ENCODE measurements at places on chromosomes 13 and 19.
A peak's percentile ranks its signal among the peaks of the same experiment; 100 is the strongest.

GRCh38 chr19:50190439-50190891 is 13.0 kb upstream of the MYH14 start:
- DNase-seq, result no peak

- no peak for DNase-seq
Measured at GRCh38 chr13:94431574-94431973, 47.9 kb downstream of the DCT start.

GRCh38 chr19:5594521-5594950 is 26.8 kb upstream of the TINCR start:
- no peak for DNase-seq

GRCh38 chr13:19179916-19180315 is 1.7 kb downstream of the TUBA3C start:
- no peak for DNase-seq

GRCh38 chr13:109642358-109642757 is 144.0 kb downstream of the IRS2 start:
- DNase-seq, result no peak

DNA sequence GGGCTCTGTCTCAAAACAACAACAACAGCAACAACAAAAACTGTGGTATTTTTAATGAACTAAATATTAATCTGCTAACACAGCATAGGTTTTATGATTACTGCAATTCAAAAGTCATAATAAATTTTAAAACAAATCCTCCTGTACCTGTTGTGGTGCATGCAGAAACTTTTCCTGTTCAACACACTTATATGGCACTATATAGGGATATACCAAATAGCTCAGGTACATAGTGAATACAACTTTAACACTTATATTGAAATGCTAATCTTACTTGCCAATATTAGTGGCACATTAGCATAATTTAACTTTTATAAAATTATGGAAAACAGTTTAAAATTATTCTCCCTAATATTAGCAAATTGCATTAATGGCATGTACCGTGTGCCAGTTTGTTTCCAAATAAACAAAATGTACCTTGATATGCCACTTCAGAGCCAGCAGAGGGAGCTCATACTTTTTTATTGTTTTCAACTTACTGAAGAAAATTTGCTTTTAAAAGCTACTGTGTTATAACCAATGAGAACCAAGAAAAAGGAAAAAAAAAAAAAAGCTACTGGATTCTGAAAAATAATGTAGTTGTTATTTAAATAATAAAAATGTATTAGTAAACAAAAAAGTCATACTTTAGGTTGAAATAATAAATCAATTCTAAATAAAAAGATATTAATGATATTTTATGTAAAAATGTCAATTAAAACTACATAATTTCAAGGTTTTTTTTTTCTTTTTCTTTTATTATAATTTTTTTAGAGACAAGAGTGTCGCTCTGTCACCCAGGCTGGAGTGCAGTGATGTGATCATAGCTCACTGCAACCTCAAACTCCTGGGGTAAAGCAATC is 18.0 kb upstream of the RBM26 start:
- no peak for DNase-seq

DNA sequence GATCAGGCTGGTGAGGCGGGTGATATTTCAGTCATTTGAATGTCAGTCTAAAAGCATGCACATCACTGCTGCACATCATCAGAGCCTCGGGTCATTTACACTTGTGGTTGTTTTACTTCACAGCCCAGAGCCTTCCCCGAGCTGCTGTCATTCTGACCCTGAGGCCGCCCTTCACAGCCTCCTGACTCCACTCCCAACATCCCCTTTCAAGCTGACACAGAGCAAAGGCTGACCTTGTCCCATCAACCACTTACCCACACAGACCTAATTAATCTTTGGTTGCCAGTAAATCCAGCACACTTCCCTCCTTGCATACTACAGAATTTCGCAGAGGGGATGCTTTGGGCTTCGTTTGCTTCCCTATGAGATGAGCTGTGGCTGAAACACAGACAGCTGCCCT is 528.1 kb downstream of the DIAPH3 start:
- no peak for DNase-seq

DNA sequence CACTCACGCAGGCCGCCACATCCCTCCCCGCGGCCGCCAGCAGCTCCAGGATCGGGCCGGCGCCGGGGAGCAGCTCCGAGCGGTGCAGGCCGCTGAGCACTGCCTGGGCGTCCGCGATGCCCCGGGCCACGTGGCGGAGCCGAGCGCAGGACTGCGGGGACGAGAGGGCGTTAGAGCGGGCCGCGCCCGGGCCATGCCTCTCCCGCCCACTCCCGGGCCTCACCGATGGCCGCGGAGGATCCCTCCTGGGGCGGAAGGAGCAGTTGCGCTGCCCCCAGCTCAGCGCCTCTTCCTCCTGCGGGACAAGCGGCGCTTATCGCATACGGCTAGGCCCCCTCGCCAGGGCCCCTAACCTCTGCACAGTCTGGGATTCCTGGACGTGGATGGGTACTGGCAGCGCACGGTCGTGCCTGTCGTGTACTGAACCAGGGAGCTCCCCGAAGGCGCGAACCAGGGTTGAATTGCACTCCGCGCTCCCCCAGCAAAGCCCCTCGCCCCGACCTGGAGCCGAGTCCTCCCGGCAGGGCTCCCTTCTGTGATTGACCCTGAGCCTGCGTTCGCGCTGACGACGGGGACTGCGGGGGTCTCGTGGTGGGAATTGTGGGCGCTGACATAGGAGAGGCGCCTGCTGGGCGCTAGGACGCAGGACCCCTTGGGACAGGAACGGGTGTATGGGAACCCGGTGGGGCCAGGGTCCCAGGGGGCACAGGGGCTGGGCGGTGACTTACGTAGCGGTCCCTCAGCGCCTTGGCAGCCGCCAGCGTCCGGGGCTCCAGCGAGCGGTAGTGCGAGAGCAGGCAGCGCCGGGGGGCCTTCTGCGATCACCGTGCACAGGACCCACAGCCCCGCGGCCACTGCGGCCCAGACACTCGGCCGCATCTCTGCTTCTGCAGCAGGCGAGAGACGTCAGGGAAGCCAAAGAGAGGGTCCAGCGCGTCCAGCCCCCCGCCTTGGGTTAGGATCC is 673 bp downstream of the IFNL4 start:
- DNase-seq, result no peak

GRCh38 chr19:33208371-33208895 is 14.3 kb downstream of the LRP3 start:
- DNase-seq, result no peak

DNA sequence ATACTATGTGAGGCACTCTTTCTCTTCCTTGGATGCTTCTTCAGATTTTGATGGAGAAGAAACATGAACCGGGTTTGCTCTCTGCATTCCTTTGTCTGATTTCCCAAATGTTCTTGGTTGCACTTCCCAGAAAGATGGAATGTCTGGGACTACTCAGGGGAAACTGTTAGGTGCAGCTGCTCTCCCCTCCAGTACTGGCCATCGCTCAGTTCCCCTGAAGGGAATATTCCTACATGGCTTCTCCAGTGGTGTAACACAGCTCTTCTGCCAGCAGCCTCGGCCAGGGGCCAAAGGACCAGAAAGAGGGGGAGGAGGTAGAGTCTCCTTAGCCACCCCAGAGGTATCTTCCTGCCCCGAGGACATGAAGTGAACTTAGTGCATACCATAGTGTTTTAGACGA is 33.5 kb upstream of the SPRY2 start:
- DNase-seq, result no peak

DNA sequence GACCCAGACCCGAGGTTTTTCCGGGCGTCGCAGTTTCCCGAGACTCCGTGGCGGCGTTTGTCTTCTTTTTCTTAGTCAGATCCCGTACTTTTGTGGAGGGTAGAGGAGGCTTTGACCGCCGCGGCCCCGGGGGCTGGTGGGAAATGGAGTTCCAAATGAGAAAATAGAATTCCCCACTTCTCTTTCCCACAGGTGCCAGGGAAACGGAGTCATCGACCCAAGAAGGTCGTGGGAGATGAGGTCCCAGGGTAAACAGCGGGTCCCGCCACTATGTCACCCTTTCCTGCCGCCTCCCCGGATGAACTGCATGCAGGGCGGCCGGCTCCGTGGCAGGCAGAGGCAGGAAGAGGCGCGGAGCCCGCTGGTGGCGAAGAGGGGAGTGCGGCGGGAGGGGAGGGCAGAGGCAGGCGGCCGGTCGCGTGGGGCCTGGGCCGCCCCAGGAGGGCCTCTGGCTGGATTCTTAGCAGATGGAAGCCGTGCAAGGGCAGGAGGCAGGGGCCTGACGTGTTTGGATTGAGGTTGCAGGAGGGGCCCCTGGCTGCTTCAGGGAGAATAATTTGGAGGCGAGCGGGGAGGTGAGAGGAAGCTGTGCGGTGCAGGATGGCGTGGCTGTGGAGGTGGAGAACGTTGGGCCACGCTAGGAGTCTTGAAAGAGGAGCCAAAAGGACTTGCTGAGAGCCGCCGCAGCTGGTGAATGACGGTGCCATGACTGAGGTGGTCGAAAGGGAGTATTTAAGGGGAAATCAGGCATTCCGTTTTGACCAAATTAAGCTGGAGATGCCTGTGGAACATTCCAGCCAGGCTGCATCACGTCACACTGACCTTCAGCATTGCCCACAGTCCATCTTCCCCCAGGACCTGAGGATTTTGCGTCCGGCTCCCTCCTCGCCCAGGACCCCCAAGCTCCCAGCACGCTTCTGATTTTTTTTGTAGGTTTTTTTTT is 11.7 kb downstream of the CYTH2 start:
- DNase-seq, result no peak

- DNase-seq, result peak; percentile 67
Measured at GRCh38 chr19:35030257-35031071, at the start of gene SCN1B. TSS of gene SCN1B (plus strand) at chr19:35030470. CDS start at chr19:35030821, 351 bp downstream.

DNA sequence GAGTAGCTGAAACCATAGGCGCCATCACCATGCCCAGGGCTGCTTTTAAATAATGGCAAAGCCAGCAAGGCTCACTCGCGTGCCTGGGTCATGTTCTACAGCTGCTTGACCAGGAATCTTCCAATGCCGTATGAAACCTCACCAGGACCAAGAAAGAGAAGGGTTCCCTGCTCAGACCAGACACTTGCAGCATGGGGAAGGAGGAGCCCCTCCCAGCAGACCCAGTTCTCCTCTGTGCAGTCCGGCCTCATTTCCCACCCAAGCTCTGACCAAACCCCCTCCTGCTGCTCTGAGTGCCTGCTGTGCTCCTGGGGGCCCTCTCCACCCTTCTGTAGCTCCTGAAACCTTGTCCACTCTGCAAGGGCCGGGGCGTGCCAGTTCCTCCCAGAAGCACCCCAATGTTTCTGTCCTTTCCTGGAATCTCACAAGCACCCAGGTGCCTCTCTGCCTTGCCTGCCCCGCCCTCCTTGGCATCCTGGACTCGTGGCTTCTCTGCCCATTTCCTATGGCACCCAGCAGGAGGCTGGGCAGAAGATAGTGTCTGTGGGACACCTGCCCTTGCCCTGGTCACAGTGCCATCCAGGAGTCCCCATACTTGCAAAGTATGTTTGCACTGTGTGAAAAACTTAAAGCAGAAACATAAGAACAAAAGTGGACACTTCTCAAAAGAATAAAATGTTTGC is 6.8 kb upstream of the SLC7A9 start:
- no peak for DNase-seq

GRCh38 chr19:11102944-11103343 is 13.7 kb downstream of the LDLR start:
- DNase-seq, result no peak

GRCh38 chr19:48988286-48988685 is 4.8 kb downstream of the GYS1 start:
- no peak for DNase-seq

- DNase-seq, result no peak
Measured at GRCh38 chr19:51524666-51525264, 6.7 kb downstream of the SIGLEC6 start.

DNA sequence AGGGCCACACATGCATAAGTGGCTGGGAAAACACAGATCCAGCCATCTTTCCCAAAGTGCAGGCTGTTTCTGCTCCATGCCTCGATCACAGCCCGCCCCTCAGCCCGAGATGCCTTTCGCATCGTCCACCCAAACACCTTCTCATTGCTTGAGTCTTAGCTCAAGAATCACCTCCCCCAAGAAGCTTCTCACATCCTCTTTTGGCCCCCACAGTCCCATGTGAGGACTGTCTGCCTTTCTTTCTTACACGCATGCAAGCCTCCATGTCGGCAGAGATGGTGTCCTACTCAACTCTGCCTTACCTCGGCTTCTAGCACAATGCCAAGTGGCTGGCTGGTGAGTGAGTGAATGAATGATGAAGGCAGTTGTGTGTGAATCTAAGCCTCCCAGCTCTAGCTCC is 18.1 kb upstream of the GSX1 start:
- no peak for DNase-seq

DNA sequence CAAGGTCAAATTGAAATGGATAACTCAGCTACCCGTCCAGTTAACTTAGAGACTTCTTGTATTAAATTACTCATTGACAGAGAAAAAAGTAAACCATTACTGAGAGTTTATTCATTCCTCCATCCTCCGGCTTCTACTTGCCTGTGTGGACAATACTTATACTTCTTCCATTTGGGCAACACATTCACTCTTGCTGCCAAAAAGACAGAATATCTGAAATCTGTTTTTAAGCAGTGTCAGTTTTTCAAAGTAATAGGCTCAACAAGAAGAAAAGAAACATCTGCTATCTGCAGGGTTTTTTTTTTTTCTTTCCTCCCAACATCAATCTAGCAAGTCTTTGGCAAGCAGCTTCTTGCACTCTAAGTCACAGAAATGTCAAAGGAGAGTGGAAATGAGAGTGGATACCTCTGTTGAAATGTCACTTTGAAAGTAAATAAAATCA is 1142.8 kb downstream of the PCDH9 start:
- no peak for DNase-seq

DNA sequence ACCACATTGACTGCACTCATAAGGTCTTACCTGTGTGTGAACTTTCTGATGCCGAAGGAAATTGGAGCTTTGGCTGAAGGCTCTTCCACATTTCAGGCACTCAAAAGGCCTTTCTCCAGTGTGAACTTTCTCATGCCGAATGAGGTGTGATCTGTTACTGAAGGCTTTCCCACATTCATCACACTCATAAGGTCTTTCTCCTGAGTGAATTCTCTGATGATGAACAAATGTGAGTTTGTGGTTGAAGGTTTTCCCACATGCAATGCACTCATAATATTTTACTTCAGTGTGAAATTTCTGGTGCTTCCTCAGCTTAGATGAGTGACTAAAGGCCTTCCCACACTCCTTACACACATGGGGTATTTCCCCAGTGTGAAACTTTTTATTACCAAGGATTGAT is 5.7 kb downstream of the ZNF132 start:
- no peak for DNase-seq

DNA sequence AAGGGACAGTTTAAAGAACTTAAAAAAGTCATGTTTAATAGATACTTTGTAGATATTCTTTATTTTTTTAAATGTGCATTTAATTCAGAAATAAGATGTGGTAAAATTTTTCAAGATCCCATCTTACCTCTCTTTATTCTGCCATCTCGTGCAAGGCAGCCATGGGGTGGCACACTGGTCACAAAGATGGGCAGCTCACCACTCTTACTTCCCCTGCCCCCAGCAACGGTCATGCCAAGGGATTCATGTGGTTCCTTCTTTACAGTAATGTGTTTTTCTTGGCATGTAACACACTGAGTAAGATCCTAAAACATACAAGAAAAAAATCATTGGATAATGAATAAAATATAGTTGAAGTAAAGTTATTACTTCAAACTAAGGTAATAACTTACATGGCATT is 64.2 kb downstream of the LNX2 start:
- no peak for DNase-seq
